Heart right ventricle (tissue), 16 donors: ENCODE measurements at places on chromosomes 4 and X. TPM values are rescaled to one million over a fixed set of nuclear protein-coding genes. Genes with fewer than 3 reads are reported as not detected.

Gene ARAP2
- 3.0 TPM for total RNA-seq

DNA sequence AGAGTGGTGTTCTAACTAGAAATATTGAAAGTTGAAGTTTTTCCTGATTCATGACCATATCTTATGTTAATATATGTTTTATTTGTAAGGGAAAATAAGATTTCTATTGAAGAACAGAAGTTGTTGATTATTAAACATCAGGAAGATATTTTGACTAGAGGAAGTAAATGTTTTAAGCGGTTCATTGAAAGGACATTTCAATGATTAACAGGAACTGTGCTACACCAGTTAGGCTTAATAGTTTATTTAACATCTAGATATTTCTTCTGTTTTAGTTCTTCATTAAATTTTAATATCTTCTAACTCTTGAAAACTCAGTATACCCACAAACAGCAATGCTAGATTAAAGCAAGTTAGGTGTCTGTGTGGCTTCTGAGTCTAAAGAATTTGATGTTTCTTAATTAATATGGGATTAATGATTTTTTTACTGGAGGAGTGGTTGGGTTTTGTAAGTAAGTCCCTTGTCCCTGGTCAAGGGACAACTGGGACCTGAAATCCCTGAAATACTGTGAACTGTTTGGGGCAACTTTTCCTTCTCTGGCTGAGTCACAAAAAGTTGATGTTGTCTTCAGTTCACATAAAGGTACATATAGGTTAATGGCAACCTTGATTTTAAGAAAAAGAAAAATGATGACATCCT, 42.9 kb upstream of the CYP4V2 start:
- DNase-seq = no peak

DNA sequence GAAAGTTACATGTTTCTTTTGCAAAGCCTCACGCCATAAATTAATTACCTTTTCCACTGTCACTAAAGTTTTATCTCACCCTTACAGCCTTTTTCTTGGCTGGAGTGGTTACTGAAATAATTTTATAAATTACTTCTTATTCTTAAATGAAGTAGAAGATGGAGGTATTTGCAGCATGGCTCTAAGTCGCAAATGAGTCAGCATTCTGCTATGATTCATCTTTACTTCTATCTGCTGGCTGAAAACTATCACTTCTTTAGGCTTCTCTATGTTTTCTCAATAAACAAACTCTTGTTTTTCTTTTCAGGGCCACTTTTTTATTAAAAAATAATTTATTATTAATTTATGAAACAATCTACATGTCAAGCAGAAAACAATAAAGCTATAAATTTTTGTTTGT, 210.2 kb upstream of the GYPA start:
- no peak for DNase-seq

- no peak for DNase-seq
Measured at GRCh38 chrX:3994315-3994714, 280.9 kb upstream of the PRKX start.
